ENCODE measurements at places on chromosomes 2 and 18.

DNA sequence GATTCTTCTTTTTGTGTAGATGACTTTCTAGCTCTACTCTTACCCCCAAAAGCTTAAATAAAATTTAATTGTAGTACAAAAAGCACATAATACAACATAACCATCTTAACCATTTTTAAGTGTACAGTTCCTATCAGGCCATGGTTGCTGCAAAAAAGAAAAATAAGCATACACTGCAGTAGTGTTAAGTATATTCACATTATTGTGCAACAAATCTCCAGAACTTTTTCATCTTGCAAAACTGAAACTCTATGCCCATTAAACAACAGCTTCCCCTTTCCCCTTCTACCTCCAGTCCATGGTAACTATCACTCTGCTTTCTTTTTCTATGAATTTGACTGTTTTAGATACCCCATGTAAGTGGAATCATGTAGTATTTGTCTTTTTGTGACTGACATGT lies 18.1 kb downstream of the PPM1B start:
- no peak for DNase-seq

GRCh38 chr2:12931186-12931844 lies 214.6 kb downstream of the TRIB2 start:
- peak; percentile 73 for DNase-seq

- no peak for DNase-seq
Observed at GRCh38 chr2:195486987-195487644, 169.9 kb upstream of the SLC39A10 start.

DNA sequence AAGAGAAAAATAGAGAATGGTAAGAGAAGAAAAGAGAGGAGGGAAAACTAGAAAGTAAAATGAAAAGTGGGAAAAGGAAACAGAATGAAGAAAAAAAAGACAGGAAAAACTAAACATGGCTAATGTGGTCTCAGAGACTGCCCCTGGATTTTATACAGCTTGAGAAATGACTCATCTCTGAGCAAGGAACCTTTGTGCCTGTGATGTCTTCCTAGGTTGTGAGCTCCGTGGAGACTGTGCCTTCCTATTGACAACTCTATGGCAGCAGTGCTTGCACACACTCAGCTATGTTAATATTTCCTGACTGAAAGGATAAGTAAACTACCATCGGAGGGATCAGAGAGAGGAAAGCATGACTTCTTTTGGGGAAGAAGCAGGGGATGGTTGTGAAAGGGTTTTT lies 203.8 kb downstream of the RDH14 start:
- DNase-seq: no peak

- DNase-seq: peak; percentile 84
Observed at GRCh38 chr18:76803814-76804213, 18.5 kb upstream of the ZNF236 start.

DNA sequence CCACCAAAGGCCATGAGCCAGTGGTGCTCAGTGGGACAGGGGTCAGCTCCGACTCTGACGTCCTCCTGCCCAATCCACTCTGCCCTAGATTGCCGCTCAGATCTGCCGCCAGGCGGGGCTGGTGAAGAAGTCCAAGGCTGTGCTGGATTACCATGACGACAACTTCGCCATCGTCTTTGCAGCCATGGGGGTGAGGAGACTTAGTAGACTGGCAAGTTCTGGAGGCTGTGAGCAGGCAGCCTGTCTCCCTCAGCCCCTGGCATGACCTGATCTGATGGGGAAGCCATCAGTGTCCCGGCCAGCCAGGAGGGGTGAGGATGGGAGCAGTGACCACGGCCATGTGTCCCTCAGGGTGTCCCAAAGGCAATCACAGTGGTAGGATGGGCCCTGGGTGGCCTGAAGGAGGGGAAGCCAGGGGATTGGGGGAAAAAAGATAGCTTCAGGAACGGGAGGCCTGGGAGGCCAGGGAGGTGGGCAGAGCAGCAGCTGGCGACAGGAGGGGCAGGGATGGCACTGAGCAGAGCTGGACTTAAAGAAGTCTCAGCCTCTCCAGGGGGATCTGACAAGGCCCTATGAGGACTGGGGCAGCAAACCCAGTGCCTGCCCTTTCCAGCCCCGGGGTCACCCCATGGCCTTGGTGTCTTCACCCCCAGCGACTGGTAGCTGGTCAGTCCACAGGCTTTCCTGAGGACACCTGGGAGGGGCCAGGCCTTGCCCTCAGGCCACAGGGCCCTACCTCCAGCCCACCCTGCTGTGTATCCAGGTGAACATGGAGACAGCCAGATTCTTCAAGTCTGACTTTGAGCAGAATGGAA lies 17.4 kb upstream of the ANKRD53 start:
- no peak for DNase-seq

DNA sequence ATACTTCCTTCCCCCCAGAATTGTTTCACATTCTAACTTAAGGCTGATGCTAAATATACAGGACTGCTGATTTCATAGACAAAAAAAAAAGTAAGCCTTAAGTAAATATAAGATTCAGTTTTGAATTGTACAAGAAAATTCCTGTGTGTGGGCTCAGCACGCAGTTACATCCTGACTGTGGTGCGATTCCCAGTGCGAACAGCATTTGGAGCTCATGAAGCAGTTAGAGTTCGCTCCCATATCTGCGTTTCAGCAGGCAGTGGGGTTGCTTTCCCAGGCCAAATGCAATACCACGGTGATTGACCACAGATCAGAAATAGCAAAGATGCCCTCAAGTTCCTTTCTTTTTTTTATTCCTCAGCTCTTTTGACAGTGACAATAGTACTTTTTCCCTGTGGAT lies 75.6 kb downstream of the SATB2 start:
- peak; percentile 33 for DNase-seq

DNA sequence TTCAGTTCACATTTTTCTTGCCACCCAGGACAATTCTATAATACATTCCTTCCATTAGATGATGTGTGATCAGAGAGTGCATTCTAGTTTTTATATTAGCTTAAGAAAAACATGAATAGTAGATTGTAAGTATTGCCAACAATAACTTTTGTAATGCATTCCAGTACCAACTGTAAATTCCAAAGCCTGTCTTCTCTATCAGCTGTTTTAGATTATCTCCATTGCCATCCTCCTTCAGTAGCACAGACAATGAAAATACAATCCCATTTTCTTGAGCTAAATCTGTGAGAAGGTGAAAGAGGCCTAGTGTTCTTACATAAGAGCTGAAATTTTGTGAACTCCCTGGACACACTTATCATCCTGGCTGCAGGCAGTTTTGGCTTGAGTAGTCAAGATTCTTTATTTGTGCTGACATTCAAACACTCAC lies 103.9 kb downstream of the CCBE1 start:
- no peak for DNase-seq

DNA sequence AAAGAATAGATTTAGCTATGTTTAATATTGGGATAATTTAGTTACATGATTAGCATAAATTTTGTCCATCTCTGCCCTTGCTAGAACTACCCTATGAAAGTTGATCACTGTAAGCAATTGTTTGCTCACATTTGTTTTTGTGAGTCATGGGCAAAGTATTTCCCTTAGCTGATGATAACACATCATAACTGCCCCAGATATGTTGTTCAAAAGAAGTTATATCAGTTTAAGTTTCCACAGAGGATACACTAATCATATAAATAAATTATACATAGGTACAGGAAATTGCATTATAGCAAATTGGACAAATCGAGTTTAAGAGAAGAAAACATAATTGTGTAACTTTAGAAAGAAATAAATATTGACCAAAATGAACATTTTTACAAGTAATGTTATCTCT lies 223.2 kb upstream of the PIK3C3 start:
- DNase-seq: no peak

DNA sequence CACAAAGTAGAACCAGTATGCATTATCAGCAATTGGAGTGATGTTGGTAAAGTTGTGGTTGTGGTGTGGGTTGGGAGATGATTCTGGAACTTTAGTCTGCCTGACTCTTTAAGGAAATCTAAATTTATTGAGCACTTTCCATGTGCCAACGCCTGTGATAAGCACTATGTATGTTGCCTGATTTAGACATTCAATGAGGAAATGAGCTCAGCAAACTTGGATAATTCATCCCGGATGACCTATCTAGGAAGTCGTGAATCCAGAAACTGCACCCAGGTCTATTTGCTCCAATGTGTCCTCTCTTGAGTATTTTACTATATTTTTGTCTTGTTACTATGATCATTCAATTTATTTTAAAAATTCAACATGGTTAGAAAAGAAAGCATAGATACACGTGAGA lies 400.8 kb upstream of the MMADHC start:
- DNase-seq: no peak

GRCh38 chr2:77119333-77119732 lies 402.8 kb downstream of the LRRTM4 start:
- DNase-seq: no peak

GRCh38 chr2:75041226-75041625 lies 82.8 kb downstream of the POLE4 start:
- no peak for DNase-seq

DNA sequence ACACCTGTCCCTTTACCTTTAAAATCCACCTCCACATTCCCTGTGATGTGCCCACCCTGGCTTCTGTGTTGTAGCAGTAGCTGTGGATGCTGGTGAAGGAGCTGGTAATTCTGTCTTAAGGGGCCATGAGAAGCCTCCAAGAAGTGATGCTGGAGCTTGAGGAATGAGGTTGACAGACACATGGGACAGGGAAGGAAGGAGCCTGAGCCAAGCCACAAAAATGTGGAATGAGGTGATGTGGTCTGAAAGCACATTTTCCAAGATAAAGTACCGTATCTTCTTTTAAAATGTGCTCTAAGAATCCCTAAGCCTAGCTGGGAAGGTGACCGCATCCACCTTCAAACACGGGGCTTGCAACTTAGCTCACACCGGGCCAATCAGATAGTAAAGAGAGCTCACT lies 31.2 kb downstream of the VWA3B start:
- DNase-seq: no peak

GRCh38 chr2:54758951-54759350 lies 35.5 kb downstream of the EML6 start:
- no peak for DNase-seq

GRCh38 chr18:26091047-26091630 lies 726 bp upstream of the SS18 start:
- DNase-seq: peak; percentile 86

- no peak for DNase-seq
Observed at GRCh38 chr2:9594366-9595054, 36.3 kb downstream of the YWHAQ start.
